Ascending aorta (tissue), 2 donors: ENCODE measurements at places on chromosomes 12 and 14. TPM values are rescaled to one million over a fixed set of nuclear protein-coding genes. Genes with fewer than 3 reads are reported as not detected.

Gene PSEN1
- total RNA-seq = 15.2 TPM

Gene AKAP5
- total RNA-seq = 0.11 TPM

Gene TTC9
- not detected for total RNA-seq

Gene NR1H4
- total RNA-seq = 0.32 TPM

Gene TMEM253
- not detected for total RNA-seq

Gene TCL1A
- total RNA-seq = not detected

Gene TMEM19
- total RNA-seq = 14.5 TPM

Gene FIGNL2
- not detected for total RNA-seq

Gene NPFF
- total RNA-seq = 2.8 TPM

Gene NFE2
- not detected for total RNA-seq

Gene GNB3
- total RNA-seq = 10.4 TPM

Gene ATXN3
- total RNA-seq = 90.4 TPM

Gene EXOC3L4
- total RNA-seq = not detected

Gene CCDC38
- total RNA-seq = not detected

Gene AMDHD1
- 0.96 TPM for total RNA-seq

Gene ABCD2
- under 0.01 TPM for total RNA-seq

Gene SNRPF
- total RNA-seq = not detected

Gene CLEC4A
- total RNA-seq = 28.8 TPM

Gene KRT86
- total RNA-seq = 0.96 TPM

Gene CLEC4D
- total RNA-seq = not detected
